ENCODE measurements at places on chromosomes 2 and 18.

- DNase-seq, result no peak
Observed at GRCh38 chr2:172995323-172996244, 80.1 kb upstream of the MAP3K20 start.

DNA sequence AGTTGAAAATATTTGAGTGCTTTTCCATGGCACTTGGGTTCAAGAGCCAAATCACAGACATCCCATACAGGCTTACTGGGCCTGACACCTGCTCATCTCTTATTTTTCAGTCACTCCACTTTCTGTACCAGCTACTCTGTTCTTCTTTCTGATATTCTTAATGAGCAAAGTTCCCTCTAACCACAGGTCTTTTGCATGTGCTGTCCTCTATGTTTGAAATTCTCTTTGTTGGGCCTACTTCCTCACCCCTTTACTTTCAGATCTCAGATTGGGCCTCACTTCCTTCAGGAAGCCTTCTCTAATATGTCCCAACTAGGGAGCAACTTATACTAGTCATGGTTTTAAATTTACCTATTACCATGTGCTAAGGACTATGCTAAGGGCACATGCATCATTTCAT lies 81.8 kb upstream of the RBMS1 start:
- DNase-seq, result no peak

DNA sequence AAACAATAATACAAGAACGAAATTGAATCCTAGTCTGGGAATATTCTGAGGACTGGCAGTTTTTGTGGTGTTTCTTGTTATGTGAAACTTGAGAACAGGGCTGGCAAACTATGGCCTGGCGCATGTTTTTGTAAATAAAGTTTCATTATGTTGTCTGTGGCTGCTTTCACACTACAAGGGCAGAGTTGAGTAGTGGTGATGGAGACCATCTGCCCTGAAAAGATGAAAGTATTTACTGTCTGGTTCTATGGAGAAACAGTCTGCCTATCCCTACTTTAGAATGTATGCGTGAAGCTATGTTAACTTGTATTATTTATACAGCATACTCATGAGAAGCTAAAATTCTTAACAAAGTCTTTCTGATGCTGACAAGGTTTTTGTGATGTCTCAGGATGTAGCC lies 351.9 kb downstream of the LRRTM1 start:
- no peak for DNase-seq

GRCh38 chr18:57981308-57982028 lies 62.6 kb upstream of the NEDD4L start:
- no peak for DNase-seq

GRCh38 chr2:7604456-7604855 lies 687.2 kb downstream of the RNF144A start:
- no peak for DNase-seq

DNA sequence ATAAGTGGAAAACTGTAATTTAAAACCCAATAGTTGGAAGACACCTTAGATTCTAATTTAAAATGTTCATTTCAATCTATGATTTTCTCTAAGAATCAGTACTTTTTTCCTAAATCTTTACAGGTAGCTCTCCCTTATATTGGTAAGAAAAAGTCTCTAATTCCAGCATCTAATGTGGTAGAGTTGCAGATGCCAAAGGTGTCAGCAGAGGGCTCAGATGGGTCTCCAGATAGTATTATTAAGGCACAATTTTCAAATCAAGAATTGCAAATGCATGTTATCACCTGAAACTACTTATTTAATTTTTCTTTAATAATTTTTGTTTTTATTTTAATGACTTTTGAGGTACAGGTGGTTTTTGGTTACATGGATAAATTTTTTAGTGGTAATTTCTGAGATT lies 25.5 kb upstream of the ITGA4 start:
- DNase-seq, result no peak

DNA sequence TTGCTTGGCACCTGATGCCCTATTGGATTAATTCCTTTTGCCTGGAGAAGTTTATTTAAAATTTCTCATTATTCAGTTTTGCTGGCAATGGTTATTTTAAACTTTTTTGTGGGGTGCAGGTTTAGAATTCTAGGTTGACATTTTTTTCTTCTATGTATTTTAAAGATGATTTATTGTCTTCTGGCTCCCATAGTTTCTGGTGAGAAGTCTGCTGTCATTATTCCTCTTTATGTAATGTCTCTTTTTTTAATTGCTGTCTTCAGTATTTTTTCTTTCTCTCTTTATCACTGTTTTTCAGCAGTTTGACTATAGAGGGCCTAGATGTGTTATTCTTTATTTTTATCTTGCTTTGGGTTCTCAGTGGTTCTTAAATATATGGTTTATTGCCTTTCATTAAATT lies 182.2 kb upstream of the STON1 start:
- DNase-seq, result no peak

GRCh38 chr2:78677774-78678173 lies 347.7 kb upstream of the REG3G start:
- no peak for DNase-seq

DNA sequence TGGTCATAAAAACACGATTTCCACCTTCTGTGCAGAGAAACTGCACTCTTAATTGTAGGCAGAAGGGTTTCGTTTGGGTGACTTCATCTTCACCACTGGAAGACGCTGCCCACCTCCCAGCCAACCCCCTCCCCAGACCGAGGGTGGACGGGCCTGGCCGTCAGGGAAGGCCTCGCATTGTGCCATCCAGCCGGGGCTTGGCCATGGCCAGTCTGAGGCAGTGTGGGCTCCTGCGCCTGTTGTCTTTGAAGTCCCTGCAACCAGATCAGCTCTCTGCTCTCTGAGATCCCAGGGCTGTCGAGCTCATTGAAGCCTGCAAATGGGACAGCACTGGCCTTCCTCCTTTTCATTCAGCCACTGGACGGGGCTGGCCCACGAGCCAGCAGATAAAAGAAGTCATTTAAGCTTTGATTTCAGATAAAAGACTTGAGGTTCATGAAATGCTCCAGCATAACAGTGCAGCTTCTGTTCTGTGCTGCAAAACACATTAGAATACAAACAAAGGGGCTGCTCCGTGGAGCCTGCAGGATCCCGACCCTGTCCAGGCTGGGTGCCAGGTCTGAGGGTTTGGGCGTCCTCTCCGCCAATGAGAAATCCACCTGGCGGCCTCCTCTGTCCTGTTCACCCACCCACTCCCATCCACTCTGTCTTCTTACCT lies 253.5 kb downstream of the LDLRAD4 start:
- no peak for DNase-seq

GRCh38 chr2:233413559-233414272 lies 59.4 kb downstream of the DGKD start:
- DNase-seq, result no peak

DNA sequence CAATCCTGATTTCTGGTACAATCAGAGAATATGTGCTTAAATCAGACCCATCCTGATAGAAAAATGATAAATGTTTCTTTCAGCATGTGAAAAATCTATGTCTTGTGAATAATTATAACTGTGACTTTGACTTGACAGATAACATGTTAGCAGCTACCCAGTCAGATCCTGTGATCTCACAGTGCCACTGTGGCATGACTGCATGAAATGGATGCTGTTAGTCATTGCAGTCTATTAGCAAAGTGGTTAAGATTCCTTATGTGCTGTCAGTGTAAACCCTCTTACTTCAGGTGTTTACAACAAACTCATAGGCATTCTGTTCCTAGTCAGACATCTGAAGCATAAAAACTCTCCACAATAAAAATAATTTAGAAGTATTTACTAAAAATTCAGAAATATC lies 244.6 kb upstream of the RND3 start:
- DNase-seq, result no peak

DNA sequence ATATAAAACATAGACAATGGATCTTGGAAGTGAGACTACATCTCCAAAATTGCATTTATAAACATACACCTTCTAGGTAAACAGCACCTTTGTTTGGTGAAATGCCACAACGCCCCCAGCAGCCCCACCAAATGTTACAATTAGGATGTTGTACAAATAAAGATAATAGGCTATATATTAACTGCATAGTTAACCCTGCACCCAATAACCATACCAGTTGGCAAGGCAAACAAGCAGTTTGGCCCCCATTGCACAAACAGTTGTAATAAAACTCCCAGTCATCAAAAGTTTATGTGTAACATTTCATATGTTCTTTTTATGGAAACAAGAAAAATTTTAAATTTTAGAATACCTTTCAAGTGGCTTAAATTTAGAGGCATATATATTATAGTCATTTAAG lies 67.3 kb downstream of the PRPF40A start:
- no peak for DNase-seq

DNA sequence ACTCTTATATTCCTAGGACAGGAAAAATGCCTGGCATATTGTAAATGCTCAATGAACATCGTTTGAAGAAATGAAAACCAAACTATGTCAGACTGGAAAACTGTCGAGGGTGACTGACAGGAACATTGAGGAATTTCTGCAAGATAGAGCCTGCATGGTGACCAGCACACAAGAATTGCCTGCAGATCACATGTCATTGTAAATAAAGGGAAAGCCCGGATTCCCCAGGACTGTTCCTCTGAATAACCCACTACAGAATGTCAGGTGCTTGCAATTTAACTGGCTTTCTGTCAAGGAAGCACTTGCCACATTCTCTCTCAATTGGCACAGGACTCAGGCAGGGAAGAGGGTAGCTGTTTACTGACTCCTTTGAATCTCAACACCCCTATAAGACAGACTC lies 129.0 kb upstream of the REG3G start:
- no peak for DNase-seq

DNA sequence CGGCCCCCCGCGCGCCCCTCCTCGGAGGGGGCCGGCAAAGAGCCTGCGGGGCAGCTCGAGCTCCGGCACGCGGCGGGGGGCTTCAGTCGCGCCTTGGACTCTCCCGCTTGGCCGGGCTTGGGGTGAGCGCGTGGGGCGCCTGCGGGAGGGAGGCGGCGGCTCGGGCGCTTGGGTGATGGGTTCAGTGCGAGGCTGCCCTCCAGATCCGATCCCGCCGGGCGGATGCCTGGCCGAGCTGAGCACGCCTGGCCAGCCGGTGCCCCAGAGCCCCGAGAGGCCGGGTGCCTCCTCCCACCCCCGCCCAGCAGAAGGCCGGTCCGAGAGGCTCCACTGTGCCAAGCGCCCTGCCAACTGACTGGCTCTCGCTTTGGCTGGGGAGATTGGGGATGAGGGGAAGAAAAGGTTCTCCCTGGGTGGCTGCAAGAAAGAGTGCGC lies 273 bp upstream of the NXPH2 start:
- no peak for DNase-seq
